ENCODE measurements at places on chromosomes 16 and 17. TPM values are rescaled to one million over a fixed set of nuclear protein-coding genes. Genes with fewer than 3 reads are reported as not detected.

Gene CMTM2
- 0.29 TPM for total RNA-seq

Gene ATAD5
- 35.0 TPM for total RNA-seq

Gene MT4
- not detected for total RNA-seq

Gene PRR11
- total RNA-seq, result 66.6 TPM

Gene SLC2A4
- total RNA-seq, result 0.07 TPM

Gene ACAP1
- total RNA-seq, result 309 TPM

Gene TVP23C
- total RNA-seq, result 8.1 TPM

Gene HYDIN
- not detected for total RNA-seq

Gene CFDP1
- total RNA-seq, result 39.9 TPM

Gene SALL1
- not detected for total RNA-seq

Gene MEIOB
- 0.34 TPM for total RNA-seq

Gene TBC1D3C
- total RNA-seq, result not detected

Gene C1QTNF8
- not detected for total RNA-seq

Gene SCIMP
- total RNA-seq, result 0.54 TPM

Gene TBC1D28
- not detected for total RNA-seq

Gene ATP1B2
- 0.38 TPM for total RNA-seq

Gene CLDN7
- total RNA-seq, result 1.5 TPM

Gene CCP110
- 25.8 TPM for total RNA-seq

Gene KRTAP3-1
- not detected for total RNA-seq

Gene C16orf90
- total RNA-seq, result not detected

Gene PMP22
- not detected for total RNA-seq

Gene CFAP97D1
- total RNA-seq, result not detected

Gene ABCC12
- not detected for total RNA-seq

Gene SLC25A19
- total RNA-seq, result 55.1 TPM

Gene MYH2
- total RNA-seq, result not detected

Gene ALDH3A1
- total RNA-seq, result 0.92 TPM

Gene HSD17B1
- total RNA-seq, result 0.43 TPM

Gene PRAC1
- not detected for total RNA-seq

All from activated CD8-positive, alpha-beta T cell treated with anti-CD3 and anti-CD28 coated beads for 36 hours (primary cell).